ENCODE measurements at places on chromosomes 5 and 9. TPM values are rescaled to one million over a fixed set of nuclear protein-coding genes. Genes with fewer than 3 reads are reported as not detected.

GRCh38 chr9:32524892-32525708 is 896 bp downstream of the RIGI start:
- DNase-seq: peak; percentile 15

GRCh38 chr5:61330845-61331406 is 1.1 kb upstream of the ZSWIM6 start:
- peak; percentile 75 for DNase-seq

DNA sequence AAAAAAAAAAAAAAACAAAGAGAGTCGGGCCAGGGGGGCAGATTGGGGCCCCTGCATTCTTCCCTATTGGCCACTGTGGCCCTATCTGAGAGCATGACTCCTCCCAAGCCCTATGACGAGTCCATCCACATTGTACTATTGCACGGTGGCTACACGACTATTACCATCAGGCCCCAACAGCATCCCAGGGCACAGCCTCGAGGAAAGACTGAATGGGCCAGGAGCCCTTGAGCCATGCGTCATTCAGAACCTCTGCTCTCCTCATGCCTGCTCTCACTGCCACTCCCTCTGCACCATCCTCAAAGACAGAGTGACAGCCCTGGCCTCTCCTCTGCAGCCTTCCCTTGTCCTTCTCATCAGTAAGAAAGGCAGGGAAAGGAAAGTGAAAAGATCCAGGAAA is 20.2 kb upstream of the ORM1 start:
- no peak for DNase-seq

DNA sequence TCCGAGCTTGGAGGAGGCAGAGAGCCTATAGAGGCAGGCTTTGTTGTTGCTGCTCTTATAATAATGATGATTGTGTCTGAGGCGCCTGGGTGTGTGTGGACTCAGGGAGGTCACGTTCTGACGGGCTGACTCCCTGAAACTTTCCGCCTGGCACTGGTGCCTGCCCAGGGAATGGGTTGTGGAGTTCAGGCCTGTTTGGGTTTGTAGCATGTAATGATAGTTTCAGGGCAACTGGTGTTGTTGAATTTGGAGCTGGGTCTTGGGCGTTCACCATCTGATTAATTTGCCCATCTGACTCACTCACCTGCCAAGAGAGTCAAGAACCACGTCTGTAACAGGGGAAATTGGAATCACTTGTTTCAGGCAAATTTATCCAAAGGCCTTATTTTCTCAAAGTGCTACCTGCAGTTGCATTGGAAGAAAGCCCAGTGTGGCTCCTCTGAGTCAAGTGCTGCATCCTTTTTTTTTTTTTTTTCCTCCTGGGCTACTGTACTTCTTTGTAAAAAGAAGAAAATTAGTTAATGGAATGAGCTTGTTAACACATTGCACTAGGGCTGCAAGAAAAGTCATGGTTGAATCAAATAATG is 386.5 kb downstream of the GADD45G start:
- no peak for DNase-seq

DNA sequence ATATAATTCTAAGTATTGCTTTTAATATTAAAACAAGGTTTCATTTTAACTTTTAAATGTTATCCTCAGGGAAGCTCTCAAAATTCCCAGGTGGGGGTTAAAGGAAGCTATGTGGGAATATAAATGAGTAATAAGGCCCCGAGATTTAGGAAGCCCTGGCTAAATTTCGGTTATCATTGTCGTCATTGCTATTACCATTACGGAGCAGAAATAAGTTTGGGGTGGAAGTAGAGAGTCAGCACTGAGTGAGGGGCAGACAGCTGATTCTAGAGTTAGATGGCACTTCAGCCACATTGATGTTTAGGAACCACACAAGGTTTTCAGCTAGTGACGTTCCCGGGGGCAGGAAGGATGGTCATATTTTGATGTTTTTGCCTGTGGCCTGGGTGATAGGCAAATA is 74.9 kb downstream of the NREP start:
- DNase-seq: no peak

Gene IL4
- total RNA-seq: not detected

- DNase-seq: no peak
Measured at GRCh38 chr5:78269088-78269703, 25.3 kb downstream of the AP3B1 start.

Gene CCDC152
- under 0.01 TPM for total RNA-seq

Gene OLFML2A
- total RNA-seq: 6.2 TPM

- no peak for DNase-seq
Measured at GRCh38 chr9:37836386-37836785, 35.8 kb downstream of the DCAF10 start.

Gene LSM11
- total RNA-seq: 5.6 TPM

DNA sequence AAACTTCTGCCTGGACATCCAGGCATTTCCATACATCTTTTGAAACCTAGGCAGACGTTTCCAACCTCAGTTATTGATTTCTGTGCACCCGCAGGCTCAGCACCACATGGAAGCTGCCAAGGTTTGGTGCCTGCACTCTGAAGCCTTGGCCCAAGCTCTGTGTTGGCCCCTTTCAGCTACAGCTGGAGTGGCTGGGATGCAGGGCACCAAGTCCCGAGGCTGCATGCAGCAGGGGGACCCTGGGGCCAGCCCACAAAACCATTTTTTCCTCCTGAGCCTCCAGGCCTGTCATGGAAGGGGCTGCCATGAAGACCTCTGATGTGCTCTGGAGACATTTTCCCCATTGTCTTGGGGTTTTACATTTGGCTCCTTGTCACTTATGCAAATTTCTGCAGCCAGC is 49.9 kb downstream of the NFX1 start:
- no peak for DNase-seq

GRCh38 chr9:2523591-2523990 is 98.0 kb upstream of the VLDLR start:
- no peak for DNase-seq

- no peak for DNase-seq
Measured at GRCh38 chr5:145680169-145680568, 155.0 kb downstream of the PRELID2 start.

Gene MORN5
- not detected for total RNA-seq

DNA sequence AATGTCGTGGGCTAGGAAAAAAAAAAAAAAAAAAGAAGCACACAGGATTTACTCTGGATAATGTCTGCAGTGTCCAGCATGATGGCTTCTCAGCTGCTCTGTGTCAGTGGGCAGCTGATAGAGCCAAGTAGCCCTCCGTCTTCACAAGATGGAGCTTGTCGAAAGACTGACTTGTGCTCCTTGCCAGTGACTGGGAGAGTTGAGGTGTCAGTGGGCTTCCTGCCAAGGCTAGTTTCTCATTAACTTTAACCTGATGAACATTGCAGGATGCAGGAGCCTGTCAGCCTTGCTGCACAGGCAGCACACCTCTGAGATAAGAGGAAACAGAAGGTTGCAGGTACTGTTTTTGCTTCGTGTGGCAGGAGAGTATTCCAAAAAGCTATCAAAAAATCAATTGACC is 171.4 kb upstream of the SGCD start:
- DNase-seq: no peak

GRCh38 chr5:1755321-1755949 is 44.2 kb downstream of the MRPL36 start:
- DNase-seq: no peak

DNA sequence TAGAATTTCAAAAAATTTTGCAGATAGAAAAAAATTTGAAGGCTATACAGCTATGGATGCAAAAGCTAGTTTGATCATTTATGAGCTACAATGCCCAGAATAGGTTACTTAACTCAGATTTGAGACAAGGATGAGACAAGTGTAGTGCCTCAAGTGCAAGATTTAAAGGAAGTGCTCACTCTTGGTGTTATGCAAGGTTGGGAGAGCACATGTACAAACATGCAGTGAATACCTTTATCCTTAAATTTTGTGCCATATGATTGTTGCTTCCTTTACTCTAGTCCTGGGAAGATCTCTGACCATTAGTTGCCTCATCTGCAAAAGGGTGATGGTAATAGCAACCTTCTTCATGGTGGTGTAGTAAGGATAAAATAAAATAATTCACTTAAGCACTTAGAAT is 31.7 kb upstream of the PPP2R2B start:
- no peak for DNase-seq

Gene FOXI1
- not detected for total RNA-seq

DNA sequence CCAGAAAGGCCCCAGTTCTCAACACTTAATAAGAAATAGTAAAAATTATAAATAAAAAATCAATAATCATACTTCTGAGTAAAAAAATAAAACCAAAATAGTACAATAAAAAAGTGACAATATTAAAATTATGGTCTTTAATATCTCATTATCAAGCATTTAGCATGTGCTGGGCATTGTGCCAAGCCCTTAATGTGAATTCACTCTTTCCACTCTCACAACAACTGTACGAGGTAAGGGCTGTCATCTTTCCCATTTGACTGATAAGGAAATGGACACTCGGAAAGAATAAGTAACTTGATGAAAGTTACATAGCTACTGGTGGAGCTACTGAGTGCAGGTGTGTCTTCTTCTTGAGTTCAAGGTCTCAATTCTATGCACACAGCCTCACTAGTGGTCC is 43.6 kb downstream of the SEC61B start:
- DNase-seq: no peak

Gene SPTAN1
- 208 TPM for total RNA-seq
